ENCODE measurements at places on chromosomes 12 and 14.
A peak's percentile ranks its signal among the peaks of the same experiment; 100 is the strongest.

DNA sequence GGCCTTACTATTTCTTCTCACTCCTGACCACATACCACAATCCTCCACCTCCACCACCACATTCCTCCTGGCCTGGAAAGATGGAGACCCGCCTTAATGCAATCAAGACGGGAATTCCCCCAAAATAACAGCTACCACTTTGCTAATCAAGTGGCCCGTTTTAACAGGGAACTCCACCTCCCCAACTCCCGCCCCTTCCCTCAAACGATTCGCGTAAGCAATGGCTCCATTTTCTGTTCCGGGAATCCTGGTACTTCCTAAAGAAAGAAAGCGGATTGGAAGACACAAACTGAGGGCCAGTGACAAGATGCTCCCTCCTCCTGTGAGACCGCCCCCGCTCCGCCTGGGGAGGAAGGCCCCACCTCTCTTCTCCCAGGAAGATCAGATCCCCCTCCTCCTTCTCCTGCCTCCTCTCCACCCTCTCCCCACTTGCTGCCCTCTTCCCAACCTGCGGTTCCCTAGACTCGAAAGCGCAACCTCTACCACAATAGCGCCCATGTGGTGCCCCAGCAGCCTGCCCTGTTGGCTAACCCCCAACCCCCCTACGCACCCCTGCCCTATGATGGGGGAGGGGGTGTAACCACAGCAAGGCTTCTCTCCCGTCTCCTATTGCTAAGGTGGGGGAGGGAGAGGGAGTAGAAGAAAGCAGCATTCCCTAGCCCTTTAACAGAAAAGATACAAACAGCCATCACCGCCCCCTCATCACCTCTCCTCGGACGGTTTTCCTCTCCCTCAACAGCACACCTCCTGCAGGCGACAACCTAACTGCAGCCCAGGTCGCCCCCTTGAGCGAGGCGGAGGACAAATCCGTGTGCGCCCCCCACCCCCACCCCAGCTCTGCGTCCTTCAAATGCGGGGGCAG lies 777 bp downstream of the ARF3 start:
- no peak for DNase-seq

- DNase-seq: no peak
Observed at GRCh38 chr12:114555451-114555850, 128.5 kb downstream of the TBX3 start.

- peak; percentile 71 for DNase-seq
Observed at GRCh38 chr14:63642229-63642611, 549 bp upstream of the WDR89 start.

DNA sequence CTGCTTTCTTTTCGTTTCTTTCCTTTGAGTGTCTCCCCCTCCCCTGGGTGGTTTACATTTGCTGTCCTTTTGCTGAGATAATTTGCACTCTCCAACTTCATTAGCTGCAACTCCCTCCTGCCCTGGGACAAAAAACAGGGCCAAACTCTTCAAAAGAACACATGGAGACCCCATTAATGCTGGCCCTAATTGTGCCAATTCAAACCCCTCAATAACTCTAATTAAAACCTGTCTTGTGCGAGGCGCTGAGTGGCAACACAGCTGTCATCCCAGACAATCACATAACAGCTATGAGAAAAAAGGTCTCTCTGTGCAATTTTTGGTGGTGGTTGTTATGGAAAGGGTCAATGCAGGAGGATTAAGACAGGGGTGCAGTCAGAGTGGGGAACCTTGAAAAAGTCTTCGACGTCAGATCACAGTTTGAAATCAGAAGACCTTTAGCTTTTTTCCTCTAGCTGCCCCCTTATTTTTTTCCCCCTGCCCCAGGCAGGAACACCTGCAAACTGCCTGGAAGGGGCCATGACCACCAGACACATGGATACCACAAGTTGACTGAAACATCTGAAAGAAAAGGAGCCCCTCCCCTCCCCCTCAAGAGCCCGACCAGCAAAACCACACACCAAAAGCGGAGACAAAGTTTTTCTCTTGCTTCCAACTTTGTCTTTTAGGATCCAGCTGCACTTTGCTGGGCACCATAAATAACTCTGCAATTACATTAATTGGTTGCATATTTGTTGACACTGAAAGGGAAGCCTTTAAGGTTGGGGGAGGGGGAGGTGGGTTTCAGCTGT lies 26.5 kb upstream of the SMOC1 start:
- DNase-seq: no peak

- no peak for DNase-seq
Observed at GRCh38 chr12:69099201-69099837, 140.1 kb upstream of the CPSF6 start.

DNA sequence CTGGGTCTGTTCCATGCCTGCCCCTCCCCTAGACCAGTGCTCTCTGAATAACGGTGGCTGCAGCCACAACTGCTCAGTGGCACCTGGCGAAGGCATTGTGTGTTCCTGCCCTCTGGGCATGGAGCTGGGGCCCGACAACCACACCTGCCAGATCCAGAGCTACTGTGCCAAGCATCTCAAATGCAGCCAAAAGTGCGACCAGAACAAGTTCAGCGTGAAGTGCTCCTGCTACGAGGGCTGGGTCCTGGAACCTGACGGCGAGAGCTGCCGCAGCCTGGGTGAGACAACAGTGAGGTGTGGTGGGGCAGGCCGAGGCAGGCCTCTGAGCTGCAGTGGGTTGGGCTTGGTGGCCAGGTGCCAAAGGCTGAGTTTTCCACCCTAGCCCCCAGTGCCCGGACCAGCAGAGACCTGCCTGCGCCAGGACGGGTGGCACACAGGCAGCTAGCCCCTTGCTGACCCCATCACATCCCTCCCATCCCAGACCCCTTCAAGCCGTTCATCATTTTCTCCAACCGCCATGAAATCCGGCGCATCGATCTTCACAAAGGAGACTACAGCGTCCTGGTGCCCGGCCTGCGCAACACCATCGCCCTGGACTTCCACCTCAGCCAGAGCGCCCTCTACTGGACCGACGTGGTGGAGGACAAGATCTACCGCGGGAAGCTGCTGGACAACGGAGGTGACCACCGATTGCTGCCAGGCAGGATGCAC lies 28.2 kb upstream of the LRP1-AS start:
- peak; percentile 14 for DNase-seq

DNA sequence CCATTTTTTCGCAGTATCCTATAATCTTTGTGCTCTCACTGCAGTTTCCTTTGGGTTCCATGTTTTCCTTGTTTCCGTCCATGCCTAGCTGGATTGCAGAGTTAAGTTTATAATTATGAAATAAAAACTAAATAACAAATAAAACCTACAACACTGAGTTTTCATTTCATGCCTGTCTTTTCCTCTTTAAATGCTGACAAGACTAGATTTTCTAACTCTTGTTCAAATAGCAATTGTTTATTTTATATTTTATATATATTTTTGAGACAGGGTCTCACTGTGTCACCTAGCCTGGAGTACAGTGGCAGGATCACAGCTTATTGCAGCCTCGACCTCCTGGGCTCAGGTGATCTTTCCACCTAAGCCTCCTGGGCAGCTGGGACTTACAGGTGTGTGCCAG lies 5.3 kb upstream of the GEMIN2 start:
- DNase-seq: no peak

GRCh38 chr12:115623764-115624334 lies 653.6 kb downstream of the MED13L start:
- no peak for DNase-seq

DNA sequence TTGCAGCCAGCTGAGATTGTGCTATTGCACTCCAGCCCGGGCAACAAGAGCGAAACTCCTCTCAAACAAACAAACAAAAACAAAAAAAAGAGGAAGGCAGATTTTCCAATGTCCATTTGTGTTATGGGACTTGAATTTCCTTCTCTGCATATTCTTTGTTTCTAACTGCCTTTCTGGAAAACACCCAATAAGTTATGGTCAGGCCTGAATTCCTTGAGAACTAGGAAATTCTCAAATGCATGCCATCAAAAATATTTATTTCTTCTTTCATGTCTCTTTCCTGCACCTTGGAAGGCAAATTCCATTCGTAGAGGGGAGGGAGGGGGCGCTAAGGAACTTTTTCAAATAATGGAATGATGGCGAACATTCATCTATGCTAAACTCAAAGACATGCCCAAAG lies 117.6 kb upstream of the TMCC3 start:
- no peak for DNase-seq

DNA sequence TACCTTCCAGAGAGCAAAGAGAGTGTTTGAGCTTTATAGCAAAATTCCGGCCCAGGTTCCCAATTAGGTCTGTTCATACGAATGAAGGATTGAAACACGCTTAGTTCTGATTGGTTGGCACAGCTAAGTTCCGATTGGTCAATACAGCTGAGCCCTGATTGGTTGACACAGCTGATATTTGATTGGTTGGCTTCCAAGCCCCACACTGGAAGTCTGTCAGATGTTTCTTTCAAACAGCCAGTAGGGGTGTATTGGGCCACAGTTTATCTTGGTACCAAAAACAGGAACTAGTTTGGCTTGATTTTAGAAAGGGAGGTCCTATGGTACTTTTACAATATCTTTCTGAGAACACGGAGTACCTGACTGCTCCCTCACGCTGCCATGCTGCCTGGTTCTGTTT lies 93.4 kb downstream of the CAND1 start:
- DNase-seq: no peak

DNA sequence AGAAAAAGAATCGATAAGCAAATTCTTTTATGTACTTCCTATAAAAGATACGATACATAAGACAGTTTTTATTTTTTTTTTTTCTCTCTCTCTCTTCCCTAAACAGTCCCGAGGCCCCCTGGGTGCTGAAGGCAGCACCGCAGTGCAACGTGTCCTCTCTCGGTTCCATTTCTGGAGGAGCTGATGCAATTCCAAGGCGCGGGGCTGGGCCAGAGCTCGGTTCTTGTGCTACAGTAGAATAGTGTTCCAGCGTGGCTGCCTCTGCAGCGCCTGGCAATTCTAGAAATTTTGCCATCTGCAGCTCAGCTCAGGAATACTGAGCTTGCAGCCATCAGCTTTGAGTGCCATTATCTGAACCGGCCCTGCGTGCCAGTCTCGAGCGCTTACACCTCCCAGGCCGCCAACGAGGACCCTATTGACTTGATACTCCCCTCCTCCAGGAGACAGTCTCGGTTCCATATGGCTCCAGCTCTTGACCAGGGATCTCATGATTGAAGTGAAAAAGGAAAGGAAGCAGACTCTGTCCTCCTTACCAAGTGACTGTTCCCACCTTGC lies 630 bp downstream of the ALDH1L2 start:
- DNase-seq: no peak

- no peak for DNase-seq
Observed at GRCh38 chr12:58533652-58534051, 386.7 kb downstream of the LRIG3 start.

- DNase-seq: no peak
Observed at GRCh38 chr12:82839796-82840195, 153.1 kb downstream of the TMTC2 start.

- DNase-seq: no peak
Observed at GRCh38 chr14:87864356-87865270, 128.4 kb downstream of the GALC start.

GRCh38 chr14:22482782-22483553 lies 106.1 kb downstream of the DAD1 start:
- DNase-seq: no peak

DNA sequence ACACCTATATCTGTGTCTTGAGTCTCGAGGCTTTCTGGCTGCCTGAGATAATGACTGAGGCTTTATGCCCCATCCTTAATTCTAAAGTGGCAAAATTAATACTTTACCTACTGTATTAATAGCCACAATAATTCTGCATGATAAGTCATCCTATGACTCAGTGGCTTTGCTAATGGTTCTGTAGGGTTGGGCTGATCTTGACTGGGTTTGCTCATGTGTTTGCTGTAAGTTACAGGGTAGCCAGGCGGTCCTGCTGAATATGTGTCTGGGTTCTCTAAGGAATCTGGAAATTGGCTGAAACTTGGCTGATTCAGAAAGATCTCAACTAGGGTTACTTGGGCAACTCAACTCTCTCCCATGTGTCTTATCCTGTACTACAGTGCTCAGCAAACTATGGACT lies 21.7 kb downstream of the MGST1 start:
- DNase-seq: no peak

- DNase-seq: no peak
Observed at GRCh38 chr12:111616177-111616623, 17.1 kb upstream of the ATXN2 start.

- no peak for DNase-seq
Observed at GRCh38 chr12:6807170-6807569, 14.5 kb upstream of the GPR162 start.

GRCh38 chr14:69131176-69131575 lies 21.7 kb downstream of the DCAF5 start:
- no peak for DNase-seq

GRCh38 chr14:100440207-100440631 lies 117.1 kb downstream of the SLC25A47 start:
- no peak for DNase-seq

DNA sequence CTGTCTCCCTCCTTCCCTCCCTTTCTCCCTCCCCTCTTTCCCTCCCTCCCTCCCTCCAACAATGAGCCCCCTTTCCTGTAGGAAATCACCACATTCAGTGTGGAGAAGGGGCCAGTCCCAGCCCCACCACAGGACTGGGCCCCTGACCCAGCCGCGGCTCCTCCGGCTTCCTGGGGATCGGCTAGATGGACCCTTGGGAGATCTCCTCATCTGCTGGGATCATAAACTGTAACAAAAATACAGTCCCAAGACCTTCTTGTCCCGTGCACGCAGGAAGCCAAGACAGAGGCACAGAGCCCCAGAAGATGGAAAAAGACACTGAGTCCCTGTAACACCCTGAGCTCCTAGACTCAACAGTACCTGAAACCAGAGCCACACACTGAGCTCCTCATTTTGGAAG lies 23.9 kb downstream of the DIO3 start:
- no peak for DNase-seq

DNA sequence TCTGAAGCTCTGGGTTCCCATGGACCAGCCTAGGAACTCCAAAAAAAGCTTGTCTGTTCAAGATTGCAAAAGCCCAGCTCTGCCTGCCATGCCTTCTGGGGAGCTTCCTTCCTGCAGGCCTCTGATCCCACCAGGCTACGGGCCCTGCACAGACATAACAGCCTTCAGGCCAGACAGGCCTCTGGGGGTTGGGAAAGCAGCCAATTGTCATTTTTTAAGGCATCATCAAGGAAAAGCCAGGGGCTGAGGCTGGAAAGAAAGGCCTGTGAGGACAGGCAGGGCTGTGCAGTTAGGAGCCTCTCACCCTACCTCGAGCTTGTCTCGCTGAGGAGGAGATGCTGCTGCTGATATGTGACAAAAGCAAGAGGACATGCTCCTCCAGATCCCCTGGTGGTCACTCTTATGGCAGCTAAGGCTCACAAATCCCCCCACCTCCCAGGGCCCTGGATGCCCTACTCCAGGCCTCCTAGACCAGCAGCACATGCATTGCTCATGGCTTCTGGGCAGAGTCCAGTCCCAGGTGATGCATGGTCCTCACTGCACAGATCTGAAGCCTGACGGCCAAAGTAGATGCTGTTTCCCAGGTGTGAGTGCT lies 2.9 kb downstream of the TMEM229B start:
- DNase-seq: no peak

GRCh38 chr12:131140069-131140435 lies 186.3 kb downstream of the ADGRD1 start:
- no peak for DNase-seq

GRCh38 chr14:96762650-96763049 lies 34.5 kb upstream of the VRK1 start:
- no peak for DNase-seq

- no peak for DNase-seq
Observed at GRCh38 chr12:93578221-93578620, 5.7 kb downstream of the SOCS2 start.

- no peak for DNase-seq
Observed at GRCh38 chr12:22088886-22089285, 42.9 kb downstream of the CMAS start.

- DNase-seq: no peak
Observed at GRCh38 chr14:92886337-92886736, 36.6 kb upstream of the CHGA start.

All from activated CD8-positive, alpha-beta memory T cell treated with anti-CD3 and anti-CD28 coated beads for 4 hours (primary cell).